ENCODE measurements at places on chromosomes 1 and 21.

GRCh38 chr1:75166821-75167220 is 32.6 kb downstream of the LHX8 start:
- DNase-seq: no peak

DNA sequence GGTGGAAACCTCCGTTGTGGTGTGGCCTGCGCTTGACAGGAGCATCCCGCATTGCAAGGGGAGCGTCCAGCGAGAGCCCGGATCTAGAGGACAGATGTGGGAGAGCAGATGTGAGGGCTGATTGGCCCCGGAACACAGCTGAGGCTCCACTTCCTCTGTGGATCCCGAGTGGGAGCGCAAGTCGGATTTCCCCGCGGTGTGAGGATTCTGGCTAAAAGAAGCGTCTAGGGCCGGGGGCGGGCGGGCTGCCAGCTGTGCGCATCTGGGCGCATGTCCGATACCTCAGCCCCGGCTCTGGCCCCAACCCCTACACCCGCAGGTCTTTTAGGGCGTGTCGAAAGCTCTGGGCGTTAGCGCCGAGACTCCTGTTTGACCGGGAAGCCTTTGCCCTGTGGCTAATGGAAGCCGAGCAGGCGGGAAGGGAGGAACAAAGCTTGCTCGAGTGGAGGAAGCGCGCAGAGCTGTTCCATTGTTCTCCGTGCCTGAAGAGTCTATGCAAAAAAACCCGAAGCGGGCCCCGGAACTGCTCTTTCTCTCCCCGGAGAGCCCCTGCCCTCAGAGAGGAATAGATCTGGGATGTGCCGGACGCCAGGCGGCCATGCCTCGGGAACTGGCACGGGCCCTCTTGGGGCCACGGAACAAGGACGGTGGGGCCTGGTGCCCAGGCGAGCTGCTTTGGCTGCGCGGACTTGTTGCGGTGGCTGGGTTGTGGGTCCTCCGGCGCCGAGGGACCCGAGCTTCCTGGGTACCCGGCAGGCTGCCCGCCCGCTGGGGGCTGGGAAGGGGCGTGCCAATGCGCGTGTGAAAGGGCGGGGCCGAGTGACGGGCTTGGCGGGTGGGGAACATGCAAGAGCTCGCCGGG is 111.1 kb downstream of the NAV1 start:
- DNase-seq: peak; percentile 84

DNA sequence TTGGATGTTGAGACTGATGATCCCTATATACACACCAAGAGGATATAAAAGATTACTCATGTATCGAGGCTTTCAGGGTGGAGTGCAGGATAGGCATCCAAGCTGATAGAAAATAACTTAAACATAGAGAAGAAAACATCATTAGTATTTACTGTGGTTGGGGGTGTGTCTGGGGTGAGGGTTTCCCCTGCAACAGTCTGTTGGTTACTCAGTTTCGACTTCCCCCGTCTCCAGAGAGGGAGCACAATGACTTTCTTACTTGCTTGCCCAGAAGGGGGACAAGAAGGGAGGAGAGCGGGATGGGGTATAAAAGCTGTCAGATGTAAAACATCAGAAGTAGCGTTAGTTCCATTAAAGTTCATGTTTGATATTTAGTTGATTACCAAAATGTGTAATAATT is 717.4 kb upstream of the ZP4 start:
- DNase-seq: peak; percentile 36

GRCh38 chr1:32877211-32878110 is 6.7 kb upstream of the FNDC5 start:
- DNase-seq: no peak

GRCh38 chr1:65059930-65060538 is 88.0 kb upstream of the AK4 start:
- peak; percentile 51 for DNase-seq

All from suppressor macrophage treated with lipopolysaccharide for 1 hour (primary cell).